ENCODE measurements at places on chromosomes 13 and 19.

DNA sequence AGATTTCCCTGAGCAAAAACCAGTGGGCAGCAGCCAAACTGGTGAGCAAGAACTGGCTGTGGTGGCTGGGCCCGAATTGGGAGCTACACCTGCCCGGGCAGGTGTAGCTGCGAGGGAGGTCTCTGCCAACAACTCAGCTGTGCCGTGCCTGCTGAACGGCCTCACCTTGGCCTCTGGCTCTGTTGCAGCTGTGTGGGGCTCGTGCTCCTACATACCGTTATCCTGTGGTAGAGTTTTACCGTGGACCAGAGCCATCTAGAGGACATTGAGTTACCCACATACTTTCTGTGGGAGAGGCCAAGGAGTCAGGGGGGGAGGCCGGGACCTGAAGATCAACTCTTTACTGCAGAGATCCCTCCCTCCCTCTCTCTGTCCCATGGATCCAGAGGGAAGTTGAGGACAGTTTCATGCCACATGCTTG is 113.2 kb downstream of the TM9SF2 start:
- DNase-seq, result no peak

DNA sequence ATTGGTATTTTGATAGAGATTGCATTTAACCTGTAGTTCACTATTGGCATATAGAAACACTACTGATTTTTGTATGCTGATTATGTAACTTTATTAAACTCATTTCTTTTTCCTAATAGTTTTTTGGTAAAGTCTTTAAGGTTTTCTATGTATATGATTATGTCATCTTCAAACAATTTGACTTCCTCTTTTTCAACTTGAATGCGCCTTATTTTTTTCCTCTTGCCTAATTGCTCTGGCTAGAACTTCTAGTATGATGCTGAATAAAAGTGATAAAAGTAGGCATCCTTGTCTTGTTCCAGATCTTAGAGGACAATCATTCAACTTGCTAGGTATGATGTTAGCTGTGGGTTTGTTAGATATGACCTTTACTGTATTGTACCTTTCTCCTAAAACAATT is 1034.9 kb downstream of the PCDH9 start:
- no peak for DNase-seq

GRCh38 chr19:1101337-1101698 is 2.5 kb upstream of the GPX4 start:
- no peak for DNase-seq

DNA sequence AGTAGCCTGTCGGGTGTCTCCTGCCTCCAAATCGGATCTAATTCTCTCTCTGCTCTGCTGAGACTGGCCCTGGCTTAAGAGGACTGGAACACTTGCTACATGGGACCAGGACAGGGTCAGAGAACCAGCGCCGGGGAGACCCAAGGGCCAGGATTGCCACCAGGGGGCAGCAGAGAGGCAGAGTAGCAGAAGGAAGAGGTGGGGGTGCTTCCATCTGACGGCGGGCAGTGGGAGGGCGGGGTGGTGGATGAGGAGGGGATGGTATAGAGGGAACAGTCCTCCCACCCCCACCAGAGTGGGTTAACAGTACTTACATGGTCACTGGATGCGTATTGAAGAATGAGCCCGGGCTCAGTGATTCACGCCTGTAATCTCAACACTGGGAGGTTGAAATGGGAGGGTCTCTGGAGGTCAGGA is 11.9 kb downstream of the SELENOW start:
- DNase-seq, result peak; percentile 44

DNA sequence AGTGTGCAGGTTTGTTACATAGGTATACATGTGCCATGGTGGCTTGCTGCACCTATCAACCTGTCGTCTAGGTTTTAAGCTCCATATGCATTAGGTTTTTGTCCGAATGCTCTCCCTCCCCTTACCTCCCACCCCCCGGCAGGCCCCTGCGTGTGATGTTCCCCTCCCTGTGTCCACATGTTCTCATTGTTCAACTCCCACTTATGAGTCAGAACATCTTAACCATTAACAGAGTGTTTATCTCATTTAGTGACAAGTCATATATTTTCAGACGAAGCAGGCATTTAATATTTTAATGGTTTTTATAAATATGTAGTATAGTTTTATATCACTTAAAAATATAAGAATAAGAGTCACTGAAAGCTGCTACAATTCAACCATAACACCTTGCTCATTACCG is 780.5 kb upstream of the ARGLU1 start:
- no peak for DNase-seq

DNA sequence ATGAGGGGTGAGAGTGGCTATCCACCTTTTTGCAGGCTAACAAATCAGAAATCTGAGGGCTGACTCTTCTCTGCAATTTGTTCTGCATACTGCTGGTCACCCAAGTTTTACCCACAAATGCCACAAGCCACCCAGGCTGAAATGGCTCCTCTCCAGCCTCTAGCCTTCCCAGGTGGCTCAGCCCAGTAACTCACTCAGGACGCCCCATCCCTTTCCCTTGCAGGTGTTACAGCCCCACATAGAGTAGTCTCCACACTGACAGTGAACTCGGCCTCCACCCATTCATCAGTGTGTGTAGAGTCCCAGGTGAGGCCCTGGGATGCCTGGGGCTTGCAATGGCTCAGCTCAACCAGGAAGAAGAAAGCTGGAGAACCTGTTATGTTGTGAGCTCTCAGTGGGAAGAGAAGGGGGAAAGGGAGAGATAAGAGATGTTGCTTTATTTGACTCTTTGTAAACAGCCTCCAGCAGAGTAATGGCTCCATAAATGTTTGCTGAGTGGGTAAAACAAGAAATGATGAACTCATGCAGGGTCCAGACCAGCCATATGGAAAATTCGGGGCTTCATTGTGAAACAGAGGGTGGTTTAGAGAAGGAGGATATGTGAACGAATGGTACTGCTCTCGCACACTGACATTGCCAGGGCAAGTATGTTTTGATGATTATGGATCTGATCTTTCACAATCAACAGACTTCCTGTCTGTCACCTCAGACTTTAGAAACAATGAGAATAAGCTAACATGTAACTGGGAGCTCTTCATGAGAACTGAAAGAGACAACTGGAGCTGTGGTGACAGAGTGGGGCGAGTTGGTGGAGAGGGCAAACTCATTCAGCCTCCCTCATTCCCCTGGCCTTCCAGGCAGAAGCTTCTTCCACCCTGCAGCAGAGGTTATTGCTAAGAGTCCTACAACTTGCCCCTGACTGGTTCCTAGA is 74.2 kb upstream of the RFC3 start:
- DNase-seq, result no peak

GRCh38 chr19:3176715-3177501 is 1.7 kb upstream of the S1PR4 start:
- DNase-seq, result no peak

- DNase-seq, result no peak
Measured at GRCh38 chr13:39563470-39563735, 39.6 kb downstream of the LHFPL6 start.

- DNase-seq, result no peak
Measured at GRCh38 chr19:17255150-17255621, 9.4 kb downstream of the USHBP1 start.

Data from NCI-H1694 treated with DMSO at 0.1 percent for 48 hours (cell line).